ENCODE measurements at places on chromosomes 11 and 22. TPM values are rescaled to one million over a fixed set of nuclear protein-coding genes. Genes with fewer than 3 reads are reported as not detected.

The GP1BB gene
- 8.4 TPM for total RNA-seq

The OR52E1 gene
- not detected for total RNA-seq

The TST gene
- 59.9 TPM for total RNA-seq

The IGSF22 gene
- total RNA-seq, result not detected

The SHANK3 gene
- total RNA-seq, result 4.7 TPM

The FOLH1 gene
- 0.69 TPM for total RNA-seq

The SDHD gene
- 66.4 TPM for total RNA-seq

The ANKRD42 gene
- total RNA-seq, result 14.0 TPM

The CRYAB gene
- 57.6 TPM for total RNA-seq

The DEUP1 gene
- total RNA-seq, result 0.72 TPM

The IGLL1 gene
- total RNA-seq, result not detected

The DEFB131B gene
- total RNA-seq, result not detected

The SCARF2 gene
- total RNA-seq, result 19.9 TPM

The ARHGEF17 gene
- 40.5 TPM for total RNA-seq

The TNNI2 gene
- 0.61 TPM for total RNA-seq

The DLG2 gene
- 9.9 TPM for total RNA-seq

- DNase-seq, result no peak
These were observed 21.9 kb downstream of the RELT start for GRCh38 chr11:73398132-73398526.

DNA sequence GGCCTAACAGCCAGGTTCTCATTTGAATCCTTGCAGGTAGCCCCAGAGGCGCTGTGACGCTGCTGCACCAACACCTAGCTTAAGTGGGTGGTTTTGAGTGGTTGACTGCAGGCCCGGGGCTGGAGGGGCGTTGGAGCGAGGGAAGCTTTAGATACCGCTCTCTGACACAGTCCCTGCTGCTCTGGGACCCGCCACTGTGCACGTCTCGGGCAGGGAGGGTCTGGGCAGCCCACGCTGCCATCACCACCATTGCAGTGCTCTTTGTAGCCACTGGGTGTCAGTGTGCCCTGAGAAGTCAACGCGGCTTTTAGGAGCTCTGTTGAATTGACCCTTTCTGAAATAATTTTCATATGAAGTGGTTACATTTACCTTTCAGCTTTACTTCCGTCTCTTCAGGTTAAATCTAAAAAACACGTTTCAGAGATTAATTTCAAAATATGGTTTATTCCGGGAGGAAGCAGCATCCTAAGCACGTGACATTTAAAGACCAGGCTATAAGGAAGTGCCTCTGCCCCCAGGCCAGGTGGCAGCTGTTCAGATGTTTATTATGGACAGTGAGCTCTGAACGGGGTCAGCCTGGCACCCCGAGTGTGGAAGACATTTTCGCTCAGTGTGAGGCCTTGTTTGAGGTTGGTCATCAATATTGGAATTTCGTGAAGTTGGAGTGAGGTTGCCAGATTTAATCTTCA is 30.9 kb upstream of the PARVB start:
- DNase-seq, result peak; percentile 51

DNA sequence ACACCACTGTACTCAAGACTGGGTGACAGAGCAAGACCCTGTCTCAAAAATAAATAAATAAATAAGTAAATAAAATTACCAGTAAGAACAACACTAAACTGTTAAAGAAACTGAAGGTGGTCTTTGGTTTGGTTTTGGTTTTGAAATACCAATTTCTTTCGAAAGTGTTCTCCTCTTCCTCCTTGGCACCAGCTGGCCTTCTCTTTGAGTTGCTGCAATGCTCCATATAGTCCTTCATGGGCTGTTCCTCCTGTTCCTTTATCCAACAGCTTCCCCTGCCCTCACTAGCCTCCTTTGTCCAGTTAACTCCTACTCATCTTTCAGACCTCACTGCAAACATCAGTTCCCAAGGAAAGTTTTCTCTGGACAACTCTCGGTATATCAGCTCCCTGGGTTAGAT is 5.0 kb upstream of the UVRAG start:
- DNase-seq, result no peak

GRCh38 chr22:30232716-30233218 is 13.8 kb downstream of the LIF start:
- no peak for DNase-seq

DNA sequence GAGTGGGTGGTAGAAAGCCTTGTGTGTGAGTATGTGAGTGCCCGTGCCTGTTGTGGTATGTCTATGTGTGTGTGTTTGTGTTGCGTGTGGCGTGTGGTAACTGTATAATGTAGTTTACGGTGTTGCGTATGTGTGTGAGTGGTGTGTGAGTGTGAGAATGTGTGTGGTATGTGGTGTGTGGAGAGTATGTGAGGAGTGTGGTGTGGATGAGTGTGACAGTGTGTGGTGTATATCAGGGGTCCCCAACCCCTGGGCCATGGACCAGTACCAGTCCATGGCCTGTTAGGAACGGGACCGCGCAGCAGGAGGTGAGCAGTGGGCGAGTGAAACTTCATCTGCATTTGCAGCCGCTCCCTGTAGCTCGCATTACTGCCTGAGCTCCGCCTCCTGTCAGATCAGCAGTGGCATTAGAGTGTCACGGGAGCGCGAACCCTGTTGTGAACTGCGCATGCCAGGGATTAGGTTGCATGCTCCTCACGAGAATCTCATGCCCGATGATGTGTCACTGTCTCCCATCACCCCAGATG is 5.7 kb downstream of the UPK3A start:
- no peak for DNase-seq

DNA sequence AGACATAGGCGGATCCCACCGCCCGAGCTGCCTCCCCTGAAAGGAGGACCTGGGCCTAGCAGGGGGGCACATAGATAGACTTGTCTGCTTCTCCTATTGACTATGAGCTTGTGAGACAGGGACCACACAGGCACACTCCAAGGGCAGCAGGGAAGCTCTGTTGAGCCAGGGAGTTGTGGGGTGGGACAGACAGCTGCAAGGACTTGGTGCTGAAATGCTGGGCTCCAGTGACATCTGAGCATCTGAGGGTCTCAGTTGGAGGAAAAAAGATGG is 53.4 kb upstream of the ANO1 start:
- DNase-seq, result no peak

DNA sequence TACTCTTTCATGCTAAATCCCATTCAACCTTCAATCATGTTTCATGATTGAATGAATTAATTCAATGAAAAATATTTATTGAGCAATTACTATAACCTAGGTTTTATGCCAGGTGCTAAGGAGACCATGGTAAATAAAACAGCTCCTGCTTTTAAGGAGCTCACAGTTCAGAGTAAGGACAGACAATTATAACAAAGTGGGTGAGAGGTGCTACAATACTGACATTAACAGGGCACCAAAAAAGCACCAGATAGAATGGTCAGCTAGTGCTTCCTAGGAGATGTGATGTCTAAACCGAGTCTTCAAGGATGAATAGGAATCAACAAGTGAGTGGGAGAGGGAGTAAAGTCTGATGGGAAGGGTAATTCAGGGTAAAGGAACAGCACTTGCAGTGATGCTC is 366.7 kb downstream of the SOX6 start:
- DNase-seq, result no peak

DNA sequence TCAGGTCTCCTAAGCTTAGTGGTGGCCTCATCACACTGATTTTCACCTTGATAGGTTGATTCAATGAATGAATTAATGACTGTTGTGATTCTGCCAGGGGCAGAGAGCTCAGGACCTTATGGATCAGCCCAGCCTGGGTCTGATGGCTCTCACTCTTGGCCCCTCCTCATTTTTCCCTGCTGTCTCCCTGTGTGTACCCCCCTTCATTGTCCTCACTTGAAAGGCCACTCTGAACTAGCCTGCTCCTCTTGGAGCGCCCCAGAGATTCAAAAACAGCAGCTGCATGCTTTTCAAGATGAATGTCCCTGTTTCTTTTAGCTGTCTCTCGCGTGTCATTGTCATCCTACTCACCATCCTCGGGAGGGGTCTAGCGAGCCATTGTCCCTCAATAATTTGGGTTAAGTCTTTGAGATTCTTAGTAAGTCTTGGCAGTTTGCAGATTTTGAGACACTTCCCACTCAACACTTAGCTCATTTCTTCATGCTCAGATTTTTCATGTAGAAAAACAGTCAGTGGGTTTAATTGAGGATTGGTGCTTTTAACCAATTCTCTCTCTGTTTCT is 42.5 kb upstream of the MICAL2 start:
- no peak for DNase-seq

DNA sequence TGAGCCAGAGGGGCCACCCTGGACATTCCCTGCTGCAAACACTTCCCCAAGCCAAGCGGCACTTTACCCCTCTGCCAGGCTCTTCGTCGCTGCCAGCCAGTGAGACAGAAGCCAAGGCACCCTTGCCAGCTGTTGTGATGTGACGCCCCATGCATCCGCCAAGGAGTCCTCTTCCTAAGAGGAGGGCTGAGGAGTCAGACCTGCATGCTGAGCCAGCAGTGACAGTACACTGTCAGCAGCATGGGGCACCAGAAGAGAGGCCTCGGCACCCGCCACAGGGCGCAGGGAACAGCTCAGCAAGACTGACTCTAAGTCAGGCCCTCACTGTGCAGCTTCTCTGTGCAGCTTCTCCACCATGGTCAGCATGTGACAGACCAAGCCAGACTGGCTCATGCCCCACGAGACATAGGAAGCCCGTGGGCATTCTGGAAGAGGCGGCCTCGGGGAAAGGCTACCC is 26.4 kb downstream of the VPS37C start:
- no peak for DNase-seq

DNA sequence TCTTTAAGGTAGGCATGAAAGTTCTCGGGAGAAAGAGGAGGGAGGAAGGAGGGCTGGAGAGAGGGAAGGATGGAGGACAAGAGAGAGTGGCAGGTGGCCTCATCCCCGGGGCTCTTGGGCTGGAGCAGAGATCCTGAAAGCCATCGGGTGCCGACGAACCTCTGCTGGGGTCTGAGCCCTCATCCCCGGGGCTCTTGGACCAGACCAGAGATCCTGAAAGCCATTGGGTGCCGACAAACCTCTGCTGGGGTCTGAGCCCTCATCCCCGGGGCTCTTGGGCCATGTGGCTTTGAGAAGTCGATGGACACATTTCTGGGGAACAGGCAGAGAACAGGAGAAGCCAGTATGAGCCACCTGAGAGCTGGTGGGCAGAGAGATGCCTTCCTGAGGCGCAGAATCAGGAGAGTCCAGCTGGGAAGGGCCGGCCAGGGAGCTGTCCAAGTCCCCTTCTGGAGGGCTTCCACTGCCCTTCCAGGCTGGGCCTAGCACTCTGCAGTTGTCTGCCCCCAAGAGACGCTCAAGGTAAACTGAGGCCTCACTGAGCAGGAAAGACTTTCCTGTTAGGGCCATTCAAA is 1398.1 kb downstream of the BRD1 start:
- peak; percentile 7 for DNase-seq

- no peak for DNase-seq
These were observed 63.8 kb upstream of the OPCML start for GRCh38 chr11:133595998-133596590.

- DNase-seq, result no peak
These were observed 32.3 kb upstream of the RFPL3 start for GRCh38 chr22:32325416-32325801.

DNA sequence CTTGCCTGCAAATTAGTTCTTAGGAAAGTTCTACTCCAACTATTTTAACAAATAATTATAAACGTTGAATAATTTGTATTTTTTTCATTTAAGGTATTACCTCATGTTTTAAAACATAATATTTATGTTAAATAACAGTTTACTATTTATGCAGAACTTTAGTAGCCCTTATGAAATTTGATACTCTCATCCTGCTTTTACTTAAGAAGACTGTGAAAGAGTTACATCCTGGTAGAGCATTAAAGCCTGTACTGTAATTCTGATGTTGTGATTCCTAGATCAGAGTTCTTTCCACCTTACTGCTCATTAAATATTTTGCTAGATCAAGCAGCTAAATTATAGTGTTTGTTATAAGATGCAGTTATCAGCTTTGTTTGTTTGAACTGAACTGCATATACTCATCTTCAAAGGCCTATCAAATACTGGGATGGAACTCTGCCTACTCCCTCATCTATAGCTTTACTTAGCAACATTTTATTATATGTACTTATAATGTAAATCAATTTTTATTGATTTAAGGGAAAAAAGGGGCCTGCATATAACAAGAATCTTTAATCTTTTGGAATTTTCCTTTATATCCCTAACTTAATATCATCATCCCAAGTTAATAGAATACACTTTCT is 304.2 kb downstream of the DYNC2H1 start:
- no peak for DNase-seq

- no peak for DNase-seq
These were observed 317.7 kb upstream of the CTSC start for GRCh38 chr11:88655196-88655595.

- no peak for DNase-seq
These were observed 487.9 kb upstream of the LRRC4C start for GRCh38 chr11:41947392-41947791.

DNA sequence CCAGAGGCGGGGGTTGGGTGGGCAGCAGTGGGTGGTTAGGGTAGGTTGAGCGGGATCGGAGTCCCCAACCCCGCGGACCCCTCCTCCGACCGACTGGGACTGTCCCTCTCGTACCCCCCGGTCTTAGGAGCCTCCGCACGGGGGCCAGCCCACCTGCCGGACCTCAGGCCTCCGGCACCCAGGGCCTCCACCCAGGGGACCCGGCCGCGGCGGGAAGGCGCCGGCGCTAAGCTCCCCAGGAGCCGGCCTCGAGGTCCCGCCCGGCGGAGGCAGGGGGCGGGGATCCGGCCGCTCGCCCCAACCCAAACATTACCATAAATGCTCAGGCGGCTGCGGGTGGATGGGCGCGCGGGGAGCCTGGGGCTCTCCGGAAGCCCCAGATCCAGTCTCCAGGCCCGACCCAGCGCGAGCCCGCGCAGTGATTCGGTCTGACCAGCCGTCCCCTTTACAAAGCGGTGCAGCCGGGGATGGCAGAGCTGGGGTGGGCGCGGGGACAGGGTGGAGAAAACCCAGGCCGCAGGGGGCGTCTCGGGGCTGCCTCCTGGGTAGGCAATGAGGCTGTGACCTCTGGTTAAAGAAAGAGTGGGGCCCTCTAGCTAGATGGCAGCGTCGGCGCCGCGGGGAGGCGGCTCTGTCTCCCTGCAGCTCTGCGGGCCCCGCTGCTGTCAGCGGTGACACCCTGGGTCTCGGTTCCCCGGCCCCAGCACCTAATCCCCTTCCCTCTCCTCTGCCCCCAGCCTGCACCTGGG is 4.0 kb upstream of the MCAM start:
- DNase-seq, result no peak

- no peak for DNase-seq
These were observed 5.4 kb downstream of the OR8B12 start for GRCh38 chr11:124538019-124538418.

GRCh38 chr22:37197451-37198257 is 9.6 kb upstream of the C1QTNF6 start:
- DNase-seq, result peak; percentile 66
